ENCODE measurements at places on chromosomes 4 and X. TPM values are rescaled to one million over a fixed set of nuclear protein-coding genes. Genes with fewer than 3 reads are reported as not detected.

Gene SLC25A31
- total RNA-seq = 0.23 TPM

Gene SRPK3
- total RNA-seq = 0.46 TPM

Gene MRFAP1
- 216 TPM for total RNA-seq

Gene NEIL3
- total RNA-seq = 8.5 TPM

Gene AFF1
- 4.8 TPM for total RNA-seq

Gene AREG
- not detected for total RNA-seq

Gene PABPC1L2B
- total RNA-seq = 0.92 TPM

Gene TNMD
- 0.23 TPM for total RNA-seq

Gene CLNK
- not detected for total RNA-seq

Gene MAB21L2
- total RNA-seq = 3.0 TPM

Gene ARL9
- total RNA-seq = 2.1 TPM

Gene ADGRG4
- total RNA-seq = not detected

Gene RXFP1
- total RNA-seq = 3.7 TPM

Gene FAM53A
- total RNA-seq = 1.4 TPM

Gene XKRX
- 0.23 TPM for total RNA-seq

Gene IGFBP7
- 59.1 TPM for total RNA-seq

Gene DTHD1
- total RNA-seq = 7.4 TPM

Gene JCHAIN
- total RNA-seq = not detected

Gene TRPC3
- 14.5 TPM for total RNA-seq

Gene MSMO1
- total RNA-seq = 442 TPM

Gene RGS12
- 70.4 TPM for total RNA-seq

Gene IL2
- not detected for total RNA-seq

Gene CYTL1
- total RNA-seq = 0.69 TPM

Gene CYLC1
- 0.23 TPM for total RNA-seq

Gene GABRG1
- 90.7 TPM for total RNA-seq

Gene VCX3B
- not detected for total RNA-seq

Gene LRRC66
- 0.46 TPM for total RNA-seq
